ENCODE measurements at places on chromosomes 7 and 10.

DNA sequence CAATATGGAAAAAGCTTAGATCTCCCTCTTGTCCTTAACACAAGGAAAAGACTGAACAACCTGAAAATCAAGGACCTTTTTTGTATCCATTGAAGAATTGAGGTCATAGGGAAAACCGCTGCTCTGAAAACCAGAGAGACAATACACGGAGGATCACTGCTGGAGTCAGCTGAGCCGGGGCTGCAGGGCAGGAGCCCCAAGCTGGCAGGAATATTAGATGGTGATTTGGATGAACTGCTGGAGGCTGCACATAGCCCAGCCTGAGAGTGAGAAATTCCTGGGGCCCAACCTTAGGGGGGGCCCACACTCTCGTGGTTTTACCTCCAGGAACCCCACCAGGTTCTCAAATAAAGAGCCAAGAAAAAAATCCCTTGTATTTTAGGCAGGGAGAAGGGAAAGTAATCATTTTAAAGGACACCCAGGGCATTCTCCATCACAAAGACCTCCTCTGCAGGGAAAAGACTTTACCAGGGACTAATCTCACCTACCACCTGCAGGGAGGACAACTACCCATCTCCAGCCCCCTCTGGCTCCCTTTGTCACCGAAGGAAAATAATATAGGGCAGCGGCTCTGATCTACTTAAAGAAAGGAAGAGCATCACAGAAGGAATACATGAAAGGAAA is 55.4 kb upstream of the RNF32 start:
- DNase-seq: no peak

GRCh38 chr7:155343661-155344121 is 46.0 kb downstream of the INSIG1 start:
- DNase-seq: no peak

DNA sequence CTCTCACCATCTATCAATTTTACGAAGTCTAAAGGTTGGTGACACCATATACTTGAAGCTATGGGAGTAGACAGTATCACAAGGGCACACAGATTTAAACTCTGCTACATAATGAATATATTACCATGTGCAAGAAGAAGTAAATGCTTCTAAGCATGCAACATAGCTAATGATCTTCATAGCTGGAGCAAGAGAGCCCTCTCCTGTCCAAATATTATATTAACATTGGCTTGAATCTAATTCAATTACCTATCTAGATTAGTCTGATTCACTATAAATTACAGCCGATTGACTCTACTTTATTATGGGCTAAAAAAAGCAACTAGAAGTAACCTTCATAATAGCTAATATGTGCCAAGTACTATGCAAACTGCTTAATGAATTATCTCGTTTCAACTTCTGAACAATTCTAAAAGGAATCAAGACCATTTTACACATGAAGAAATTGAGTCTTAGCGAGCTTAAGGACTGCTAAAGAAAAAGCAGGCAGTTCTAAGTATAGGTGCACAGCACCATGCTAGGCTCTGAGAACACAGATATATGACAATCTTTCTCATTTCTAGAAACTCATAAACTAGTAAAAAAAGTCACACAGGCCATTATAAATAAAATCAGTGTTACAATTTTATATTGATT is 21.9 kb downstream of the FRA10AC1 start:
- DNase-seq: no peak

GRCh38 chr7:101163279-101164070 is 1.9 kb downstream of the VGF start:
- no peak for DNase-seq

- no peak for DNase-seq
Observed at GRCh38 chr7:151429237-151429559, 10.7 kb downstream of the CRYGN start.

GRCh38 chr10:86506499-86506898 is 15.1 kb downstream of the WAPL start:
- no peak for DNase-seq

DNA sequence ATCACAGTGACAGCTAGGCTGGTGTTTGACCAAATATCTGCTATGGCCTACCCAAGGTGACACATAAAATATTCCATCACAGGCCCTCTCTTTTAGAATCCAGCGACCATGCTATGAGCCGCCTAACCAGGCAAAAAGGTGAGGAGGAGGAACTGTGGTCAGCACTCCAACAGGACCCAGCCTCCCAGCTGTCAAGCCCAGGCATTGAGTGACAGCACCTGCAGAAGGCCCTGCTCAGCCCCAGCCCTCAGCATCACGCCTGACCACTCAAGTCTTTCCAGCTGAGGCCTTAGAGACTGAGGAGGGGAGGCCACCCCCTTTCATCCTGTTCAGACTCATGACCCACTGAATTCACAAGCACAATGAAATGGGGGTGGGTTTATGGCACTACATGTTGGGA is 43.0 kb downstream of the CXCL12 start:
- DNase-seq: no peak

- no peak for DNase-seq
Observed at GRCh38 chr7:14762561-14762960, 140.0 kb downstream of the DGKB start.

GRCh38 chr10:22649390-22649841 is 65.0 kb downstream of the PIP4K2A start:
- no peak for DNase-seq

GRCh38 chr7:157407512-157408257 is 70.9 kb downstream of the DNAJB6 start:
- no peak for DNase-seq

DNA sequence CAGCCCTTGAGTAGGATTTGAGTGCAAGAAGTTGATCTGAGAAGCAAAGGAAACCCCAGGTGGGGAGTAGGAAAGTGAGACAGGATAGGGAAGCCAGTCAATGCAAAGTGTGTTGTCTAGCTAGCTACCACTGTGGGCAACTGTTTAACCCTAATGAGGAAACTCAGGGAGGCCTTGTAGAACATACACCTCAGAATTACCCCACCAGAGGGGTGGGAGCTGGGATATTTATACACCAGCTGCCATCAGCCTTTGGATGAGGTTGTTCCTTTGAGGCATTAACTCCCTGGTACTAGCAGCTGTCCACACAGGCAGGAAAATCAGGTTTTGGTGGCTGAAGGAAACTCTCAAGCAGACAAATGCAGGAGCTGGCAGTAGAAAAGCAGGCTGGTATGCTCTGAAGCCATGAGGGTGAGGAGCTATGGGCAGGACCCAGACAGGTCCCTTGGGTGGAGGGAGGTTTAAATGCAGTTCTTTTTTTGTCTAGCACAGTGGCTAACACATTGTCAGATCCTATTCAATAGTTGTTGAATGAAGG is 60.1 kb upstream of the ARID5B start:
- no peak for DNase-seq
